ENCODE measurements at places on chromosomes 4 and X. TPM values are rescaled to one million over a fixed set of nuclear protein-coding genes. Genes with fewer than 3 reads are reported as not detected.

S100G gene
- not detected for total RNA-seq

- peak overlapping the region; percentile 86 for H3K27ac ChIP-seq
- H3K36me3 ChIP-seq, result peaks cover 18% of the 10 kb centered on the region
- H3K27me3 ChIP-seq, result no peaks in the 10 kb centered on the region
- peaks cover 11% of the 10 kb centered on the region for H3K4me1 ChIP-seq
- peak overlapping the region; percentile 89 for H3K4me3 ChIP-seq
Measured at GRCh38 chr4:56468097-56468422, 643 bp downstream of the SRP72 start.

UPF3B gene
- 3.9 TPM for total RNA-seq

DNA sequence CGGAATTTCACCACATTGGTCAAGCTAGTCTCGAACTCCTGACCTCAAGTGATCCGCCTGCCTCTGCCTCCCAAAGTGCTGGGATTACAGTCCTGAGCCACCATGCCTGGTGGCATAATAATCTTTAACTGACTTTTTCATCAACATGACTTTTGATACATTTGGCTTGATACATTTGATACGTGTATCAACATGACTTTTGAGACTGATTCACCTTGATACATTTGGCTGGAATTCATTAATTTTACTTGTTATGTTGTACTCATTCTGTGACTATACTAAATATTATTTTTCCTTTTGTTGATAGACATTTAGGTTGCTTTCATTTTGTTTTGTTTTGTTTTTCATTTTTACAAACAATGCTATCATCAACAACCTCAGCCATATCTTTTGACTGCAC is 6.3 kb downstream of the TMEM154 start:
- no peaks in the 10 kb centered on the region for H3K36me3 ChIP-seq
- H3K27ac ChIP-seq, result no peak overlapping the region
- no peak for DNase-seq
- H3K27me3 ChIP-seq, result peaks cover 10% of the 10 kb centered on the region
- no peaks in the 10 kb centered on the region for H3K4me1 ChIP-seq

IRS4 gene
- 12.3 TPM for total RNA-seq

GRCh38 chr4:160235771-160236170 is 1132.9 kb downstream of the RAPGEF2 start:
- H3K4me1 ChIP-seq, result no peaks in the 10 kb centered on the region
- no peak overlapping the region for H3K27ac ChIP-seq
- H3K4me3 ChIP-seq, result no peak overlapping the region
- no peaks in the 10 kb centered on the region for H3K36me3 ChIP-seq
- no peaks in the 10 kb centered on the region for H3K27me3 ChIP-seq

GRCh38 chr4:59904331-59904730 is 1295.8 kb upstream of the ADGRL3 start:
- H3K4me3 ChIP-seq, result no peak overlapping the region
- no peaks in the 10 kb centered on the region for H3K4me1 ChIP-seq
- H3K27ac ChIP-seq, result no peak overlapping the region
- no peaks in the 10 kb centered on the region for H3K36me3 ChIP-seq
- DNase-seq, result no peak

ADH1A gene
- not detected for total RNA-seq

PRR32 gene
- total RNA-seq, result 0.17 TPM

GRCh38 chr4:35982318-35982717 is 262.0 kb downstream of the ARAP2 start:
- no peaks in the 10 kb centered on the region for H3K27me3 ChIP-seq
- no peak overlapping the region for H3K27ac ChIP-seq
- H3K4me1 ChIP-seq, result no peaks in the 10 kb centered on the region
- no peaks in the 10 kb centered on the region for H3K36me3 ChIP-seq

DNA sequence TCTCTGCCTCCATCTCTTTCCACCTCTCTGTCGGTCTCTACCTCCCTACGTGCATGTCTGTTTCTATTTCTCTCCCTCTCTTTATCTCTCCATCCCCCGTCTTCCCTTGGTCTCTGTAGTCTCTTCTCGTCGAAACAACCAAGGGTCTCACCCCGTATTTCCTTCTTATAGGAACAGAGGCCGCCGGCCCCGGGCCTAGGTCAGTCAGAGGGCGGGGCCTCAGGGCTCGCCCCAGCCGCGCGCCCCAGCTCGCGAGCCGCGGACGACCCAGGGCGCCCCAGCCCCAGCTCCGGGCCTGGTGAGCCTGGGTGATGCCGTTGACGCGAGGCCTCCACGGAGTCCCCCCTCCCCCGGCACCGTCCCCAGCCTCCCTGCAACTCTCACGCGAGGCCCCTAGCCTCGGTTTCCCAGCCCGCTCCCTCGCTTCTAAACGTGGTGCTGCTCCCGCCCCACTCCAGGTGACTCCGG is 6.6 kb downstream of the TIMM17B start:
- H3K4me3 ChIP-seq, result peak overlapping the region; percentile 24
- H3K36me3 ChIP-seq, result peaks cover 12% of the 10 kb centered on the region
- H3K27ac ChIP-seq, result no peak overlapping the region
- no peaks in the 10 kb centered on the region for H3K27me3 ChIP-seq
- no peak for DNase-seq
- peaks cover 10% of the 10 kb centered on the region for H3K4me1 ChIP-seq

- no peak overlapping the region for H3K4me3 ChIP-seq
- no peak overlapping the region for H3K27ac ChIP-seq
- H3K27me3 ChIP-seq, result no peaks in the 10 kb centered on the region
- H3K36me3 ChIP-seq, result no peaks in the 10 kb centered on the region
Measured at GRCh38 chr4:149702414-149703293, 113.0 kb downstream of the IQCM start.

DNA sequence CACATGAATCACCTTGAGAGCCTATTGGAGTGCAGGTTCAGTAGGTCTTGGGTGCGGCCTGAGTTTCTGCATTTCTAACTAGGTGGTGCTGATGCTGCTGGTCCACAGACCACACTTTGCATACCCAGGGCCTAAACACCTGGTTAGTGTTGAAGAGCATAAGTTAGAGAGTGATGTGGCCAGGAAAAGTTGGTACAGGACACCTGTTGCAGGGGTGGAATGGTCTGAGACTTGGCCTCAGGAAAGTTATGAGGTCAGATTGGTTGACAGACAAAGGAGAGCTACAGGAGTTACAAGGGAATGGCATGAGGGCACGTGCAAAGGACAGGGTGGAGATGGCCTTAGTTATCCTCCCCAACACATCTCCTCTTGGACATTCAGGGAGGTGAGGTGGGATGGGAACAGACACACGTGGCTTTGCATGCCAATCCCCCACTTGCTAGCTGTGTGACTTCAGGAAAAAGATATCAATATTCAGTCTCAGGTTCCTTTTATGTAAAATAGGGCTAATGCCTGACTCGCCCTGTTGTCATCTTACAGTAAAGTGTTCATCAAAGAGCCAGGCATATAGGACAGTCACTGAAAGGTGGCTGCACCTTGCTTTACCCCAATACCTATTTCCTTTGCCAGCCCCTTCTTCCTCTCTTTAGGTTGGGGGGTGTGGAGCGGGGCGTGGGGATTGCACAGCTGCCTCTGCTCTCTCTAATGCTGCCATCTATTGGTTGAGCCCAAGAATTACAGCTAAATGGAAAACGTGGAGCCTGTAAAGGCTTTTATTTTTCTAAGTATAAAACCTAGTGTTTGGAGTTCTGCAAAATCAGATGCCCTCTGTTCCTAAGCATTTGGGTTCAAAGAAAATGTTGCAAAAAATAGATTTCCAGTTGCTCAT is 47.5 kb downstream of the ATG4A start:
- H3K36me3 ChIP-seq, result no peaks in the 10 kb centered on the region
- H3K27ac ChIP-seq, result no peak overlapping the region
- no peaks in the 10 kb centered on the region for H3K4me1 ChIP-seq

- no peaks in the 10 kb centered on the region for H3K4me1 ChIP-seq
- no peak overlapping the region for H3K4me3 ChIP-seq
- no peak overlapping the region for H3K27ac ChIP-seq
- H3K27me3 ChIP-seq, result no peaks in the 10 kb centered on the region
Measured at GRCh38 chrX:118062048-118062789, 54.4 kb downstream of the KLHL13 start.

CTAG1A gene
- total RNA-seq, result not detected

MAGEA2 gene
- not detected for total RNA-seq

DNA sequence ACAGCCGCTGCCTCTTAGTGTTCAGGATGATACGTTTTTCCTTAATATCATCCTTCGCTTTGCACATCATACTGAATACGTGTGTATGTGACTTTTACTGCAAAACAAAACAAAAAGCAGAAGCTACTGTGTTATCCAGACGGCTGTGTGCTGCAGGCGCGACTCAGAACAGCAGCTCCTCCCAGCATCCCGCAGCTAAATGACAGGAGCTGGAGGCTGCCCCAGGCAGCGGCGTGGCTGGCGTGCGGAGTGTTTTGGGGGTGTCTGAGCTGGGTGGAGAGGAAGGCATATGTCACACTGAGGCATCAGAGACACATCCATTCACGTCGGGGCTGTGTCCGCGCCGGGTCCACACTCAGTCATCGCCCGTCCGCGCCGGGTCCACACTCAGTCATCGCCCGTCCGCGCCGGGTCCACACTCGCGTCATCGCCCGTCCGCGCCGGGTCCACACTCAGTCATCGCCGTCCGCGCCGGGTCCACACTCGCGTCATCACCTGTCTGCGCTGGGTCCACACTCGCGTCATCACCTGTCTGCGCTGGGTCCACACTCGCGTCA is 16.6 kb downstream of the PCGF3 start:
- H3K36me3 ChIP-seq, result peaks cover 79% of the 10 kb centered on the region
- H3K27me3 ChIP-seq, result no peaks in the 10 kb centered on the region
- DNase-seq, result no peak
- no peak overlapping the region for H3K27ac ChIP-seq
- H3K4me1 ChIP-seq, result peaks cover 48% of the 10 kb centered on the region

DNA sequence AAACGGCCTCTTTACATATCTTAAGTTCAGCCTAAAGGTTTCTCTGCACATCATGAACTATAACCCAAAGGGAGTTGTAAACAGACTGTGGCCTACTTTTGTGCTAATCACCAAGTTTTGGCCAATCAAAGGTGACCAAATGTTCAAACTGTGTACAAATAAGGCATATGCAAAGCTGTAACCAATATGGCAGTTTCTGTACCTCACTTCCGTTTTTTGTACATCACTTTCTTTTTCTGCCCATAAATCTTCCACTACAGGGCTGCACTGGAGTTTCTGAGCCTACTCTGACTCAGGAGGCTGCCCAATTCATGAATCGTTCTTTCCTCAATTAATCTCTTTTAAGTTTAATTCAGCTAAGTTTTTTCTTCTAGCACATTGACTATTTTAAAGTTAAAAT is 318.7 kb downstream of the SLC7A11 start:
- no peaks in the 10 kb centered on the region for H3K4me1 ChIP-seq
- H3K36me3 ChIP-seq, result no peaks in the 10 kb centered on the region
- no peak overlapping the region for H3K27ac ChIP-seq

DNA sequence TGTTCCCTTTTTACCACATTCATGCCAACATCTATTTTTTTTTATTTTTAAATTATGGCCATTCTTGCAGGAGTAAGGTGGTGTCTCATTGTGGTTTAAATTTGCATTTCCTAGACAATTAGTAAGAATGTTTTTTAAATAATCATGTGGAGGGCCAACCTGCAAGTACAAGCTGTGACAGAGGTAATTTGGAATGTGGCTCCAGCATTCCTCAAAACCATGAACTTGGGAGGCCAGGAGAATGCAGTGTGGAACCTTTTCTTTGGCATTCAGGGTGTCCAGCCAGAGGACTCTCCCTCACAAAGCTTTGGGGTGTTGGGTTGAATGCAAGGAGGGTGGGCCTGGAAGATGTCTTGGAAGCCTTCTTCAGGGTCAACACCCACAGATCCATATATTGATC is 7.3 kb upstream of the TMEM185A start:
- no peak overlapping the region for H3K27ac ChIP-seq
- H3K4me1 ChIP-seq, result no peaks in the 10 kb centered on the region
- H3K4me3 ChIP-seq, result no peak overlapping the region
- DNase-seq, result no peak
- H3K36me3 ChIP-seq, result no peaks in the 10 kb centered on the region
- H3K27me3 ChIP-seq, result no peaks in the 10 kb centered on the region

DNA sequence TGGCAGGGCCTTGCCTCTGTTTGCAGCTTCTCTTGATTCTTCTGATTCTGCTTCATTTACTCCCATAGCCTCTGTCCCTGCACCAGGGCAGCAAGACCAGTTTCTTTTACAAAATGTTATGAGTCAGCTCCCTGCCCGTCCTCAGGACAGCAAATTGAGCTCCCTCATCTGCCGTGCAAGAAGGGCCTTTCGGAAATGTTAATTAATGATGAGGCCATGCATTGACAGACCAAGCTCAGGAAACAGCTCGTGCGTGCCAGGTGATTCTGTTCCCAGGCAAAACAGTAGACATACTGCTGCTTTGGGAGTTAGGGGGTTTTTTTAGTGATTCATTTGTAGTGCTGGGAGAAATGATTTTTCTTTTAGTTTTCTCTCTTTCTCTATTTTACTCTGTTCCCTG is 231.7 kb downstream of the FBXW7 start:
- peaks cover 5% of the 10 kb centered on the region for H3K4me1 ChIP-seq
- no peak overlapping the region for H3K4me3 ChIP-seq
- H3K36me3 ChIP-seq, result no peaks in the 10 kb centered on the region
- no peak for DNase-seq

PPBP gene
- total RNA-seq, result 8.6 TPM

GRCh38 chr4:39970671-39971640 is 6.8 kb downstream of the PDS5A start:
- H3K4me1 ChIP-seq, result no peaks in the 10 kb centered on the region
- no peak overlapping the region for H3K4me3 ChIP-seq
- no peaks in the 10 kb centered on the region for H3K27me3 ChIP-seq
- no peak overlapping the region for H3K27ac ChIP-seq
- DNase-seq, result no peak

NDNF gene
- total RNA-seq, result 60.1 TPM

LARP7 gene
- total RNA-seq, result 33.1 TPM

GRCh38 chr4:85149676-85150075 is 183.2 kb upstream of the WDFY3 start:
- no peaks in the 10 kb centered on the region for H3K27me3 ChIP-seq
- no peak overlapping the region for H3K4me3 ChIP-seq
- no peak for DNase-seq
- H3K27ac ChIP-seq, result no peak overlapping the region

- H3K4me1 ChIP-seq, result no peaks in the 10 kb centered on the region
- H3K4me3 ChIP-seq, result no peak overlapping the region
- no peak overlapping the region for H3K27ac ChIP-seq
- no peak for DNase-seq
Measured at GRCh38 chr4:158588285-158588684, 66.6 kb downstream of the RXFP1 start.

DNA sequence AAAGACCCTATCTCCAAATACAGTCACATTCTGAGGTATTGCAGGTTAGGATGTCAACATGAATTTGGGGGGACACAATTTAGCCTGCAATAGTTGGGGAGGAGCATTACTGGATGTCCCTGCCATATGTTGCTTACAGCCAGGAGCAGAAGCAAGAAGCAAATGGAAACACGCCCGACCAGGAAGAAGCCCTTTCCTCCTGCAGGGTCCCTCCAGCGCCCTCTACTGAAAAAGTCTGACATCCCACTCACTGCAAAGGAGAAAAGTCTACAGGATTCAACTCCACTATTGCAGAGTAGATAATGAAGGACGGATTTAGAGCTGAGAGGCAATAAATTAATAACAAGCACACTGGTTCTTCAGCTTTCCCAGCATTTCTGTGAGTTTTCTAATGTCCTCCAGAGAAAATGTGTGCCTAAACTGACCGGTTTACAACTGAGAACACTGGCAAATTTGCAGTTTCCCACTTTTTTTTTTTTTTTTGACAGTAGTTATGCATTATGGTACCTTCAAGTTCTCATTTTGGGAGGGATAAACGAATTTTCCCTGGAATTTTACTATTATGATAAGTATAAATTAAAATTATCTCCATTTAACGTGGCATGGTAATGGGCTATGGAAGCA is 31.7 kb downstream of the COQ2 start:
- H3K4me1 ChIP-seq, result peaks cover 2% of the 10 kb centered on the region
- no peak overlapping the region for H3K27ac ChIP-seq
- H3K36me3 ChIP-seq, result no peaks in the 10 kb centered on the region
- H3K27me3 ChIP-seq, result no peaks in the 10 kb centered on the region
- no peak for DNase-seq
- no peak overlapping the region for H3K4me3 ChIP-seq

All from spinal cord (tissue), 10 donors.